ENCODE measurements at places on chromosomes 16 and 17.

DNA sequence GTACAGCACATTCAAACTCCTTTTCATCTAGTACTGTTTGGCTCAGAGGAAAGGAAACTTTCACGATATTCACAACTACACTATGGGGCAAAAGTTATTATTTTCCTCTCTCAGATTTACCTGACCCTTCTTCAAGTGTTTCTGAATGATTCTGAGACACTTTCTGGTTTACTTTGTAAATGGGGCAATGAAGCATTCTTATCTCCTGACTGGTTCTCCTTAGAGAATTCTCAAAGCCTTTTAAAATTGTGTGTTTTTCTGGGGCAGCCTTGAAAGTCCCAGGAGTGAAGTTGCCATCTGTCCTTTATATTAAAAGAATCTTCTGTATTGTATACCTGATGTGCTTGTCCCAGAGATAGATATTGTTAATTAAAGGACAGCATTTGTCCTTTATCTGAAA lies 264.9 kb downstream of the FTO start:
- no peaks in the 10 kb centered on the region for H3K27me3 ChIP-seq
- H3K4me1 ChIP-seq = peaks cover 3% of the 10 kb centered on the region
- H3K36me3 ChIP-seq = no peaks in the 10 kb centered on the region
- H3K4me3 ChIP-seq = no peak overlapping the region
- H3K27ac ChIP-seq = no peak overlapping the region
- DNase-seq = no peak

- H3K4me3 ChIP-seq = no peak overlapping the region
- H3K27ac ChIP-seq = no peak overlapping the region
- H3K36me3 ChIP-seq = no peaks in the 10 kb centered on the region
Observed at GRCh38 chr16:86925067-86925791, 346.9 kb downstream of the FOXL1 start.

DNA sequence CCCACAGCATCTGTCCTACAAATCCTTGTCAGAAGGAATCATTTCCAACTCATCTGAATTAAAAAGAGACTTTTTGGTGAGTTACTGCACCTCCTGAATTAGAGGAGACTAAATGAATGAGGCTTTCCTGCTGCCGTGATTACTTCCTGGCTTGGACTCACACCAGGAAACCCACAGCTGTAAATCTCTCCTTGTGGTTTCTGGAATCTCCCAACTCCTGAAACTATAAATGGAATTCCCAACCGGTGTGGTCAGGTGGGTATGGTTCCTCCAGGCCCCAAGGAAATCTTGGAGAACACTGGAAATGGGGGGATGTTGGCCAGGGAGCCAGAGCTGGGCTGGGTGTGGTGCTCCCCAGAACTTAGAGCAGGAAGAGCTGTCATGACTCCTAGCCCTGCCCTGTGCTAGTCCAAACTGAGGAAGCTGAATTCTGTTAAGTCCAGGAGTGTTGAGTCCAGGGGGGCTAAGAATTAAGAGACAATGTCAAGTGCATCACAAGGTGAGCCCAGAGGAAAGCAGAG lies 216.4 kb downstream of the GSG1L start:
- H3K27ac ChIP-seq = no peak overlapping the region
- H3K4me3 ChIP-seq = no peak overlapping the region
- no peaks in the 10 kb centered on the region for H3K36me3 ChIP-seq

- H3K27me3 ChIP-seq = no peaks in the 10 kb centered on the region
- H3K27ac ChIP-seq = peak overlapping the region; percentile 94
- peaks cover 12% of the 10 kb centered on the region for H3K36me3 ChIP-seq
- peak; percentile 24 for DNase-seq
- peak overlapping the region; percentile 25 for H3K4me3 ChIP-seq
Observed at GRCh38 chr17:16287563-16288027, 65.7 kb downstream of the CENPV start.

GRCh38 chr17:77647531-77647930 lies 311.0 kb upstream of the TNRC6C start:
- peak; percentile 9 for DNase-seq
- H3K4me3 ChIP-seq = no peak overlapping the region
- peaks cover 46% of the 10 kb centered on the region for H3K4me1 ChIP-seq
- H3K27ac ChIP-seq = no peak overlapping the region

DNA sequence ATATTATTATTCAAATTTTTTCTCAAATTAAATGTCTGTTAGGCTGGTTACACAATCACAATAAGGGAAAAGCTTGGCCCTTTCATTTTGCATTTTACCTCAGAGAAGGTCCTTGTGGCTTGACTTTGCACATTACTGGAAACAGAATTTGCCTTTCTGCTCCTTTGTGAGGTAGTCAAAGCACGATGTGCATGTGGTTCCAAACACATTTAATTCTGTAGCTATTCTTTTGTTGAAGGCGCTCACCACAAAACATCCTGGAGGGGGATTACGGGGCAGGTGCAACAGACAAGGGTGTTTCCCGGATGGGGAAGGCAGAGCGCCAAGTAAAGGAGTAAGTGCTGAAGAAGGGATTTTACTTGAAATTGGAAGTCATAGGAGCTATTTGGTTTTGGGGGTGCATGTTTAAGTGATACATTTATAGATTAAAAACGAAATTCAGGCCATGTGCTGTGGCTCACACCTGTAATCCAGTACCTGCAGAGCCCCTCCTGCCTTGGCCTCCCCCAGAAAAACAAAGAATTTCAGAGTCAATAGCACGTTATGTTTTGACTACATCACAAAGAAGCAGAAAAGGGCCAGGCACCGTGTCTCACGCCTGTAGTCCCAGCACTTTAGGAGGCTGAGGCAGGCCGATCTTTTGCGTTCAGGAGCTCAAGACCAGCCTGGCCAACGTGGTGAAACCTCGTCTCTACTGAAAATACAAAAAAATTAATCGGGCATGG lies 31.2 kb upstream of the TENT4B start:
- H3K27ac ChIP-seq = peak overlapping the region; percentile 62
- no peaks in the 10 kb centered on the region for H3K27me3 ChIP-seq
- no peaks in the 10 kb centered on the region for H3K36me3 ChIP-seq
- DNase-seq = peak; percentile 45
- no peak overlapping the region for H3K4me3 ChIP-seq
- H3K4me1 ChIP-seq = peaks cover 38% of the 10 kb centered on the region

DNA sequence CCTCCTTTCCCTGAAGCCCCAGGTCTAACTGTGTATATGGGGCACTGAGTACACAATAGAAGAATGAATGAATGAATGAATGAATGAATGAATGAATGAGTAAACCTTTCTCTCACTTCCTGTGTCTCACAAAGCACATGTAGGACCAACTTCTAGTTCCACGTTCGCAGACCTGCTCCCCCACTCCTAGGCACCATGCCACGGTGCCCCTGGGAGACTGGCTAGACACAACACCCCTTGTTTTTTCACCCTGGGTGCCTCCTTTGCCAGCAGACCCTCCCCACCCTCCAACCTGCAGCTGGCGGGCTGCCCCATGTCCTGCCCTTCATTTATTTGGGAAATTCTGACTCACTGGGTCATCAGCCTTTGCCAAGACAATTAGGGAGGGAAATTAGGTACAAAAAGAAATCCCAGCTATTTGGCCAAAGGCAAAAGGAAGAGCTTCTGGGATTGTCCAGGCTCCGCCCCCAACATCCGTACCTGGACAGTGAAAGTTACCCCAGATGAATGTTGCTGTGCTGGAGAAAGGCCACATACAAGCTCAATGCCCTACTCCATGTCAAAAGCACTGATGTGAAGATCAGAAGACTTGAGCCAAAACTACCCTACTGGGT lies 7.7 kb downstream of the CES1 start:
- H3K36me3 ChIP-seq = no peaks in the 10 kb centered on the region
- DNase-seq = no peak
- no peaks in the 10 kb centered on the region for H3K27me3 ChIP-seq
- H3K27ac ChIP-seq = no peak overlapping the region

GRCh38 chr17:44581868-44582267 lies 24.6 kb downstream of the FZD2 start:
- H3K27me3 ChIP-seq = peaks cover 23% of the 10 kb centered on the region
- no peak overlapping the region for H3K27ac ChIP-seq
- no peaks in the 10 kb centered on the region for H3K36me3 ChIP-seq
- H3K4me1 ChIP-seq = no peaks in the 10 kb centered on the region

GRCh38 chr17:77914385-77915254 lies 43.9 kb upstream of the TNRC6C start:
- H3K27ac ChIP-seq = no peak overlapping the region
- no peaks in the 10 kb centered on the region for H3K36me3 ChIP-seq
- DNase-seq = no peak
- H3K27me3 ChIP-seq = peaks cover 66% of the 10 kb centered on the region
- peaks cover 10% of the 10 kb centered on the region for H3K4me1 ChIP-seq
- no peak overlapping the region for H3K4me3 ChIP-seq

- H3K27ac ChIP-seq = no peak overlapping the region
- H3K4me3 ChIP-seq = no peak overlapping the region
- H3K4me1 ChIP-seq = peaks cover 64% of the 10 kb centered on the region
- DNase-seq = no peak
- H3K36me3 ChIP-seq = peaks cover 9% of the 10 kb centered on the region
- H3K27me3 ChIP-seq = no peaks in the 10 kb centered on the region
Observed at GRCh38 chr17:59637611-59638310, 18.1 kb downstream of the CLTC start.

DNA sequence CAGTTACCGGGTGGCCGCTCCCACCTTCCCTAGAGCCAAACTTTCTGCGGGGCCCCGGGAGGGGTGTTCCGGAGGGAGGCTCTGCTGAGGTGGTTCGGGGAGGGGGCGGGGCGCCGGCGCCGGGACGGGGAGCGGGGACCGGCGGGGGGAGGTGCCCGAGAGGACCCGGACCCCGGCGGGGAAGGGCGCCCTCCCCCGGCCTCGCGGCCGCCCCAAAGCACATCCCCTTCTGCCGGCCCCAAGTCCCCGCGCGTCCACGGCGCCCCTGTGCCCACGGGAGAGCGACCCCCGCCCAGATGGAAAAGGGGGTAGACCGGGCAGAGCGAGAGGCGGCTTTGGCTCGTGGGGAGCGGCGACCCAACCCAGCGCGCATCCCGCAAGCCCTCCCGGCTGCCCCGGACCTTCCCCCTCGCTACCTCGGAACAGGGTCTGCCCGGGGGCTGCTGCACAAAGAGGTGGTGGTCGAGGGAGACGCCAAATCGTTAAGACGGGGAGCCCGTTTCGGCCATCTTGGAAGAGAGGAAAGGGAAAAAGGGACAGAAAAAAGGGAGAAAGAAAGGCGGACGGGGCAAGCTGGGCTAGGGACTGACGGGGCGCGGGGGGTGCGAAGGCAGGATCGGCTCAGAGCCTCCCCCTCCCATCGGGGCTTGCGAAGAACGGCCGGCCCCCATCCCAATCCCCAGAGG lies 530 bp downstream of the PCGF2 start:
- peaks cover 5% of the 10 kb centered on the region for H3K36me3 ChIP-seq
- DNase-seq = no peak
- peak overlapping the region; percentile 61 for H3K4me3 ChIP-seq
- peaks cover 49% of the 10 kb centered on the region for H3K4me1 ChIP-seq
- H3K27me3 ChIP-seq = peaks cover 44% of the 10 kb centered on the region

- H3K27me3 ChIP-seq = no peaks in the 10 kb centered on the region
- peaks cover 67% of the 10 kb centered on the region for H3K4me1 ChIP-seq
- H3K27ac ChIP-seq = peak overlapping the region; percentile 96
- peaks cover 11% of the 10 kb centered on the region for H3K36me3 ChIP-seq
Observed at GRCh38 chr16:87384162-87384874, 742 bp upstream of the FBXO31 start.

- peaks cover 6% of the 10 kb centered on the region for H3K27me3 ChIP-seq
- H3K36me3 ChIP-seq = no peaks in the 10 kb centered on the region
- DNase-seq = no peak
Observed at GRCh38 chr17:38461683-38462082, 33.4 kb downstream of the ARHGAP23 start.

DNA sequence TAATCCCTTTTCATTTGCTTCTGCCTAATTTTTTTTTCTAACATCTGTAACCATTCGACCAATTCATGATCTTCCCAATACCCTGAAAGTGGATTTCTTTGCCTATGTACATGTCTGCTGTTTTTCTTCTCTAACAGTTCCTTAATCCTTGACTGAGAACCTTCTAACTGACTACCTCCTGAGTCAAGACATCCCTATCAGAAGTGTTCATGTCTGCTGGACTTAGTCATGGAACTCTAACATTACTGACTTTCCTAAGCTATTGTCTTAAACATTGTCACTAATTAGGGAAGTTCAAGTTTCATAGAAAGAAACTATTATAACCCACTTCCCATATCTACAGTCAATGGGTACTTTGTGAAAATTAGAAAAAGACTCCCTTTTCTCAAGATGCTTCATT lies 52.4 kb upstream of the IRX5 start:
- no peaks in the 10 kb centered on the region for H3K4me1 ChIP-seq
- no peak overlapping the region for H3K4me3 ChIP-seq
- H3K27ac ChIP-seq = no peak overlapping the region
- no peaks in the 10 kb centered on the region for H3K36me3 ChIP-seq

DNA sequence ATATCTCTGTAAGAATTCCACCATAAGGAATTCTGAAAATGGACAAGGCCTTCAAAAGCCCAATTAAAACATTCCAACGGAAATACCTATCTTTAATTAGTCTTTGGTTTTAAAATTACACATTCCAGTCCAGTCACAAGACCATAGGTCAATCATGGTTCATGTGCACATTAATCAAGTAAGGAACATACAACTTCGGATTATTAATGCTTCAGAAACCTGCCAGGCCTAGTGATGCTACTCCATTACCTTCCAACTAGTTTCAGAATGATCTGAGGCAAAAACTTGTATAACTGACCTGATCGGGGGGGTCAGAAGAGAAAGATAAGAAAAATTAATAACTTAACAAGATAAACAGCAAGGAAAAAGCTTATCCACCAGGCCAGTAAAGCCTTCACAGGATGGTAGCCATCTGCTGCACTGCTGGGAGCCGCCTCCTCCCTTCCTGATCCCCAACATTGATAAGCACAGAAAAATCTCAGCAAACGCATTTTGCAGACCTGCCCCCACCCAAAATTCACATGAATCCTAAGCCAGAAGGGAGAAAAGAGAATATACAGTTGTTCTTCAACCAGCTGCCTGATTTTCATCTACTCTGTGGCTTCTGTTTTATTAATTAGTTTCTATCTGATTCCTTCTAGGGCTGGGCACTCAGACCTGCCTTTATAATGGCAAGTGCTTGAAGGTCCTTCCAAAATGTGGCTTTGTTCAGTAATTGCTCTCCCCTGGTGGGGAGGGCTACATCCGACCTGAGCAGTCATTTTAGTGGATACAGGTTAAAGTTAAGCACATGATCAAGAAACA lies 6.0 kb downstream of the SDR42E1 start:
- H3K27ac ChIP-seq = no peak overlapping the region
- H3K36me3 ChIP-seq = peaks cover 31% of the 10 kb centered on the region
- DNase-seq = no peak
- H3K4me1 ChIP-seq = peaks cover 7% of the 10 kb centered on the region
- H3K4me3 ChIP-seq = no peak overlapping the region

- peaks cover 11% of the 10 kb centered on the region for H3K4me1 ChIP-seq
- no peaks in the 10 kb centered on the region for H3K27me3 ChIP-seq
- H3K27ac ChIP-seq = no peak overlapping the region
Observed at GRCh38 chr17:51132964-51133319, 12.3 kb upstream of the SPAG9 start.
